H54 (cell line): ENCODE measurements at places on chromosomes 6 and 20.

DNA sequence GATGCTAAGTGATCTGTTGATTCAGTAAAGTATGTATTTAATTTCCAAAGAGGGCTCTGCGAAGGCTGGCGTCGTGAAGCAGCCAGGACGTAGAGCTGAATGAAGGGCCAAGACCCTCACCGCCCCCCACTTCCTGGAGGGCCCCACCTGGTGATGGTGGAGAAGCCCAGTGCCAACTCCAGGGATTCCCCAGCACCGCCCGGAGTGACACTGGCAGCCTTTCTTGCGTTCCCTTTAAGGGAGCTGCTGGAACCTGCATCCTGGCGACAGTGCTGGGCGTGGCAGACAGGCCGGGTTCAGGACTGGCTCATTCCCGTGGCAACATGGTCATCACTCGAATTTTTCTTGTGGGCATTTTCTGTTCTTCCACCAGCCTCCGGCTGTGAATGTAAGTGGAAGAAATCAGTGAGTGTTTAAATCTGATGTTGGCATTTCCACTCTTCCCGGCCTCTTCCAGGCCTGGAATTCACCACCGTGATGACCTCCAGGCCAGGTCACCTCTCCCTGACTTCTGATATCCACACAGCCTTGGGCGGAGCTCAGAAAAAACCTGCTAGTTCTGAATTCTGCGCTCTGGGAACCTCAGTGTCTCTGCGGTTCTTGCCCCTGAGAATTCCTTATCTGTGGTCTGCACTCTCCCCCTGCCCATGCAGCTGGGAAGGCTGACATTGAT lies 57.4 kb upstream of the DACT2 start:
- no peak for DNase-seq

GRCh38 chr20:8571611-8572010 lies 439.5 kb downstream of the PLCB1 start:
- no peak for DNase-seq

DNA sequence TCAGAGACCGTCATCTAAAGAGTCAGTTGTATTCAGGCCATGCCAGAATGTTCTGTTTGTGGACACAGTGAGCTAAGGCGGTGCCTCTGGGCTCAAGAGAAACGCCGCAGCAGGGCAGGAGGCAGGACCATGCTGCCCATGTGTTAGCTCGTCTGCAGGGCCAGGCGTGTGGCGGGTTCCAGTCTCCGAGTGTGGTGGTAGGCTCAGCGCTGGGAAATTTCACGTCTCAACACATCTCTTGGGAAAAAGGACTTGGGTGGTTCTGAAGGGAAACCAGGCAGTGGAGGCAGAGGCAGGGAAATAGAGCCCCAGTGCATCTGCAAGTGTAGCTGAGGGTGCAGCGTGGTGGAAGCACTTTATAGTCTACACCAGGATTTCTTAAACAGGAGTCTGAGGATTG lies 56.9 kb upstream of the TAGAP start:
- no peak for DNase-seq

DNA sequence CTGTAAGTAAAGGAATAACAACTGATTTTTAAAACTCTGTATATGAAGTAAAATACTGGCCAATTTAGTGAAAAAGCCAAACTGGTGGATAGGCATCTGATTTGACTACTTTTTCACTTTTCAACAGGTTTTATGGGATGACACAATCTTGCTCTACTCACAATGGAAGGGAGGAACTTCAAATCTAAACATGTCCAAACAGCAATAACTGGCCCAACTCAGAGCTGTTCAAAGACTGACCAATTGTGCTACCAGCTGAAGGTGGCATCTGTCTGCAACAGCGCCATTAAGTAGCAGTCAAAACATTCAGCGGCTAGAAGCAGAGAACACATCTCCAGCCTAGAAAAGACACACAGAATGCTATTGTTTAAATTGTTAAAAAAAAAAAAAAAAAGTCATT lies 44.6 kb downstream of the SESN1 start:
- no peak for DNase-seq

GRCh38 chr20:1757072-1757471 lies 99.5 kb upstream of the SIRPG start:
- no peak for DNase-seq

DNA sequence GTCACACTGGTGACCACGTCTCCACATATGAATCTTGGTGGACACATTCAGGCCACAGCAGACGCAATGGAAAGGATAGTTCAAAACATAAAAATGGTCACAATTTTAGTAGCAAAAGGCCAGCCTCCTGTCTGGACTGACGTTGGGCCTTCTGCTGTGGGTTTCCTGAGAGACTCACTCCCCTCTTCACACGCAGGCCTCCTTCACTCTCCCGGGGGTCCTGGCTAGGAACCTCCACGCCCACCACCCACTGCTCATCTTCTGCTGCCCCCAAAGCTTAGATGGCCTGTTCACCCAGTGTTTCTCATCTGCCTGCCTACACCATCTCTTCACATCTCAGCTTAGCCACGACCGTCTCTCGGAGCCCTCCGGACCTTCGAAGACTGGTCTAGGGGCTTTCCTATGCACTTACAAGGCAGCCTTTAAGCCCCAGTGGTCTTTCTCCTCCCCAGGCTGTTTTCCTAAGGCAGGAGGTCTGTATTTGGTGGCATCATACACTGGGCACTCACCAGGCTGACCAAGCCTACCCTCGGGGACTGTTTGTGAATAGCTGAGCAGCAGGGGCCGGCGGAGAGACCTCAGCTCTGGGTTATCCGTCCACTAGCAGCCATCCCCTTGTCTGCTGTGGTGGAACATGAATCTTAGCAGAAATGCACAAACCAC lies 46.6 kb upstream of the AFDN start:
- no peak for DNase-seq

DNA sequence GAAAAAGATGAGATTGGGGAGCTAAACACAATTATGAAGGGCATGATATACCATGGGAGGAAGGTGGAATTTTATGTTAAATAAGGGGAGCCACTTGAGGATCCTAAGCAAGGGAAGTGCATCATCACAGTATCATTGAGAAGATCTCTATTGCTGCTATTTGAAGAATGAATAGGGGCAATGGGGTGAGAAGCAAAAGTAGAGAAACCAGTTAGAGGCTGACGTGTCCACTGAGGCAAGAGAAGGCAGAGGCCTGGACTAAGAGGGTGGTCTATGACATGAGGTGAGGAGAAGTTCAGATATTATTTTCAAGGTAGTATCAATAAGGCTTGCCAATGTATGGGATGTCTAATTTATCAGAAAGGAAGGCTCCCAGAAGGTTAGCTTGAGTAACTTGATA lies 111.6 kb downstream of the TENT5A start:
- no peak for DNase-seq

- no peak for DNase-seq
Measured at GRCh38 chr20:57536771-57537724, 12.1 kb upstream of the CTCFL start.

DNA sequence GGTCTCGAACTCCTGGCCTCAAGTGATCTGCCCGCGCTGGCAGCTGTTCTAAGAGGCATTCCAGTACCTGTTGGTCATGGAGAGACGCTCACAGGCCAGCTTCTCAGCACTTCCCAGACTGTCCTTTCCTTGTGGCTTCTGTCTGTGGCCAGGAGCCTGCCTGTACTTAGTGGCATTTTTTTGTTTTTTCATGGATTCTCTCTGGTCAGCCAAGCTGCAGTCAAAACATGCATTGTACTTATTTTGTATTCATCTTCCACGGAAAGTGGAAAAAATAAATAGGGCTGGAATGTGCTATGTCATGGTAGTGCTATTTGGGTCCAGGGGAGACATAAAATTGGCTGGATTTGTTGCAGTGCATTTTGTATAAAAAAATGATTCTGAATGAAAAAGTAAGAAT lies 29.1 kb downstream of the ZDHHC14 start:
- DNase-seq: no peak

DNA sequence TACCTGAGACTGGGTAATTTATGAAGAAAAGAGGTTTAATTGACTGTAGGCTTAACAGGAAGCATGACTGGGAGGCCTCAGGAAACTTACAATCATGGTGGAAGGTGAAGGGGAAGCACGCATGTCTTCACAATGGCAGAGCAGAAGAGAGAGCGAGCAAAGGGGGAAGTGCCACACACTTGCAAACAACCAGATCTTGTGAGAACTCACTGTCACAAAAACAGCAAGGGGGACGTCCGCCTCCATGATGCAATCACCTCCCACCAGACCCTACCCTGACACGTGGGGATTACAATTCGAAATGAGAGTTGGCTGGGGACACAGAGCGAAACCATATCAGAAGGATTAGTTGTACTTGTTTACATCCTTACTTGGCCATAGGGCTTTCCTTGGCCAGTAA lies 49.7 kb downstream of the FIG4 start:
- no peak for DNase-seq

DNA sequence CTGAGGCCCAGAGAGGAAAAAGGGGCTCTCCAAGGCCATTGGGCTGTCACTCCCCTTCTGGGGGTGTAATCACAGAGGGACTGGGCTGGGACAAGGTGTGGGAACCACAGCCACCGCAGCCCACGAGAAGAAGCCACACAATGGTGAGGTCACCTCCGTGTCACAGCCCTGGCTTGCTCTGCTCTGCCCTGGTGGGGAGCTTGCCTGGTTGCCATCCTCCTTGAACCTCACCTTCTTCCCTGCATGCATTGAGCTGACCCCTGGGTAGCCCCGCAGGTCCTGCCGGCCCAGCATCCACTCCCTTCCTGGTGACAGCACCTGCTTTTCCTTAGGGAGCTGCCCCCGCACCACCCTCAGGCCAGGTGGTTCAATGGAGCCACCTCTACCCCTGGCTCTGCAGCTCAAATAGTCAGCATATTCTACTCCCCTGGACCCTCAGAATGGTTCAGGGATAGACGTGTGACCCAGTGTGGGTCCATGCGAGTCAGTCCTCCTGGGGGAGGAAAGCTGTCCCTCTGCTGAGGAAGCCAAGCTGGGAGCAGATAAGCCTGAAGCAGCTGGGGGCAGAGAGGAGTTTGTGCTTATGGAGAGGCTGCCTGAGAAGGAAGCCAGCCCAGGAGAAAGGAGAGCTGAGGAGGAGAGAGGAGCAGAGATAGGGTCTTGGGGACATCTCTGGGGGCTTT lies 21.3 kb downstream of the RBM38 start:
- no peak for DNase-seq

- no peak for DNase-seq
Measured at GRCh38 chr20:38063911-38064530, 30.5 kb downstream of the RPRD1B start.

DNA sequence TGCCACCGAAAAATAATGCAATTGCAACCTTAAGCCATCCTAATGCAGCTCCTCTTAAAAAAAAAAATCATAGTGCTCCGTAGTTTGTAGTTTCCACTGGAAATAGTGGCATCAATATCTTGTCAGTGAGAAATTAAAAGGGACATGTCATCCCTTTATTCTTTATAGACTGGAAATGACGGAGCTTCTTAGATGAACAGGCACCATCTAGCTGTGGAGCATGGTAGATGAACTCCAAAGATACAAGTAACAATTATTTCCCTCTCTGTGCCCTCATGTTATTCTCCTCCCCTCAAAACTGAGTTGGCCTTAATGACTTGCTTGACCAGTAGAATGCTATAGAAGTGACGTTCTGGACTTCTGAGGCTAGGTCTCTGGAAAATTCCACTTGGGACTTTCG lies 268.1 kb upstream of the SPTLC3 start:
- no peak for DNase-seq

DNA sequence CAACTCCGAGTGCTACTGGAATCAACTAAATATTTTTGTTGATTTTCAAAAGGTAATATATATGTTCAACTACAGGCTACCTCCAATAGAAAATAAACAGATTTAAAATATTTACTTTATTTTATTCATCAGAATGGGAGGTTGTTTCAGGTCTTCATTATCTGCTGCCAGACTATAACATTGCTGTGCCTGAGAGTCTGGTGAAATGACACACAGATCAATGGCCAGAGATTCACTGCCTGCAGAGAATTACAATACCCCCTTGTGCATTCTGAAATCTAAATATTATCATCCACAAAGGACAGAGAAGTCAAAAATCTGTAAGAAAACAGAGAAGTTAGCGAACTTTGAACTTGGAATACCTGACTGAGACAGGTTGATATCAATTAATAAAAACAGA lies 667.8 kb upstream of the GJE1 start:
- DNase-seq: no peak

- DNase-seq: peak; percentile 12
Measured at GRCh38 chr6:150229436-150230163, 86.8 kb downstream of the PPP1R14C start.

DNA sequence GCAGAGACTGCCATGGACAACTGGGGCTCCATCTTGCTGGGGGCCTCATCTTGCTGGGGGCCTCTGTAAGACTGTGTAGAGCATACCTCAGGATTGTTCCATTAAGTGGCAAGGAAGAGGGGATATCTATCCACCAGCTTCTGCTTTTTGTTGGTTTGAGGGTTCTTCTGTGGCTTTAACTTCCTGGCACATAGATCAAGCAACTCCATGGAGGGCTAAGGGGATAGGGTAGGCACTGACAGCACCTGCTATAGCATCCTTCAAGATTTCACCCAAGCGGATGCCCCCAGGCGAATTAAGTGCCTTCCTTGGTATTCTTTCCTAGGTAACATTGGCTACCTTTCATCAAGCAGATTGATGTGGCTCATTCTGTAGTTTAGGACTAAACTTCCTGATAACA lies 3.8 kb upstream of the LRRN4 start:
- no peak for DNase-seq

DNA sequence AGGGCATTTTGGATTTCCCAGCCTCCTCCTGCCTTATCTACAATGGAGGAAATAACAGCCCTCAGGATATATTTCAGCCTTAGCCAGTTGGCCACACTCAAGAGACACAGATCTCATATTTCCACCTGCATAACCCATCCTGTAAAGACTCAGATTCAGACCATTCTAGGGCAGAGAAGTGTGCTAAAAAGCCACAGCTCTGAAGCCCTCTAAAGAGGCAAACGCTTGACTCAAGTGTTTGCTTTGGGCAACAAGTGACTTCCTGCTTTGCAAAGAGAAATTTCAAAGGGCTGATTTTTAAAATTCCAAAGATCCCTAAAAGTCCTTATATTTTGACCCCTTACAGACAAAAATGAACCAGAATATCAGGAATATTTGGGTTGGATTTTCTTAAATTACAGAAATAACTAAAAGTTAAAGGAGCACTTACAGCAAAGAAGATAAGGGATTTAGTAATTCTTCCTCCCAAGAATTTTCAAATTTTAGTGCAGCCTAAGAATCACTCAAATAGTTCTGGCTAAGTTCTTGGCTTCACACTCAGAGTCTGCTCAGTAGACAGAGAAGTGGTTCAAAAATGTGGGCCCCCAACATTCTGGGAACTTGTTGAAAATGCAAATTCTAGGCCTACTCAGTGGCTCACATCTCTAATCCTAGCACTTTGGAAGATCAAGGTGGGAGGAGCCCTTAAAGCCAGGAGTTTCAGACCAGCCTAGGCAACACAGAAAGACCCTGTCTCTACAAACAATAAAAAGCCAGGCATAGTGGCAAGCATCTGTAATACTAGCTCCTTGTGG lies 18.9 kb upstream of the ADGRF5 start:
- no peak for DNase-seq

GRCh38 chr6:7087066-7087465 lies 20.7 kb upstream of the RREB1 start:
- DNase-seq: no peak

GRCh38 chr20:23049201-23050075 lies at the start of gene THBD:
Gene THBD (minus strand): TSS chr20:23049672. CDS start chr20:23049504, 168 bp downstream.
- no peak for DNase-seq

DNA sequence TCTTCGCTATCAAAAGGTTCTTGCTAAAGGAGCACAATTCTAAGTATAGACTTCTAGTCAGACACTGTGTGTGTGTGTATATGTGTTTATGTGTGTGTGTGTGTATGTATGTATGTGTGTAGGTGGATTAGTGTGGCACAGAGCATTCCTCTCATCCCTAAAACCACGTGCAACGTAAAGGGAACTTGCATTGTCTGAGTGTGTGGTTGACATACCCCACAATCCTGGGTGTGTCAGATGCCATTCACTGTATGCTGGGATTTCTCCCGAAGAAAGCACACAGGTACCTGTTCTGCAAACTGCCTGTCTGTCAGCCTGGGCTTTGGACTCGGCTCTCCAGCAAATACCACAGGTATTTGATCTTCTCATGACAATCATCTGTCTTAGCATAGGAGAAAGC lies 42.3 kb upstream of the TBC1D7 start:
- DNase-seq: no peak
